Activated naive CD8-positive, alpha-beta T cell treated with anti-CD3 and anti-CD28 coated beads for 36 hours (primary cell): ENCODE measurements at places on chromosomes 16 and 17.

DNA sequence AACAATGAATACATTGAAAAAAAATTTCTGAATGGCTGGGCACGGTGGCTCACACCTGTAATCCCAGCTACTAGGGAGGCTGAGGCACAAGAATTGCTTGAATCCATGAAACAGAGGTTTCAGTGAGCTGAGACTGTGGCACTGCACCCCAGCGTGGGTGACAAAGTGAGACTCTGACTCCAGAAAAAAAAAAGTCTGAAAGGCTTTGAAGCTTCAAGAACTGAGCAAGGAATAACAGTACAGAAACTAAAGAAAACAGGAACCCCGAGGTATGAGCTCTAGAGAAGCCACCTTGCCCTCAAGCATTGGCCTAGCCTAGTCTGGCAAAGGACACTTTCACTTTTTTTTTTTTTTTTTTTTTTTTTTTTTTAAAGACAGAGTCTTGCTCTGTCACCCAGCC, 45.0 kb downstream of the TEX2 start:
- peak; percentile 39 for DNase-seq

DNA sequence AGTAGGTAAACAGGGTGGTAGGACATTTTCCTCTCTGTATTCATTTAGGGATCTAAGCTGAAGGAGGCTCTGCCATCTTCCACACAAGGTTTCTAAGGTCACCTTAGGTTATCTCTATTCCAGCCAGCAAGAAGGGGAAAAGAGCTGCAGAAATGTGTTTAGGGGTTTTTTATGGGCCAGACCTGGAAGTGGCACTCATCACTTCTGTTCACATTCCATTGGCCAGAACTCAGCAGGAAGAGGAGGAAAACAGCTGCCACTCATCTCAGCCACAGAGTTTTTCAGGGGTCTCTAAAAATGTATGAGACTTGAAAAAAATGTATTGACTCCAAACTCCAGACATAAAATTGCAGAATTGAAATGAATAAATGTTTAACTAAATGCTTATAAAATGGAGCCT, 65.8 kb downstream of the FTO start:
- no peak for DNase-seq

DNA sequence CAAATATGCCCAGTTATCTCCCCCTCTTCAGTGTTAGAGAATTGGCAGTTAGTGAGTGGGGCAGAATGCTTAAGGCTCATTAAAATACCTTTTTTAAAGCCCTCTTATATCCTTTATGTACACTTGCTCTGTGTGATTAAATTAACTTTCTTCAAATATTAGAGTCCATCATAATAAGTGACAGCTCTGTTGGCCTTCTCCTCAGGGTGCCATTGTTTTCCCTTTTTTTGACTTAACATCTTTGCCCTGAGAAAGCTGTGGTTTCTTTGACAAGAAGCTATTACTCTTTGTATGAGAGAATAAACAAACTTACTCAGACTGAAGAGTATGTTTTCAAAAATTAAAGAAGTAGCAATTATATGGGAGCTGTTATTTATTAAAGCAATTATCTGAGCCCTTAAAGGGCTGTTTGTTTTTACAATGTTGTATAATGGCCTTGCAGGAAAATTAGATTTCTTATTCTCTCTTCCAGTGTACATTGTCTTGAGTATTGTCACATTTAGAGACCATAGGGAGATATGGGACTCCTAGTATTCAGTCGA, 13.4 kb downstream of the RBBP6 start:
- no peak for DNase-seq

GRCh38 chr17:34207572-34207971, 47.5 kb upstream of the CCL2 start:
- DNase-seq = no peak

DNA sequence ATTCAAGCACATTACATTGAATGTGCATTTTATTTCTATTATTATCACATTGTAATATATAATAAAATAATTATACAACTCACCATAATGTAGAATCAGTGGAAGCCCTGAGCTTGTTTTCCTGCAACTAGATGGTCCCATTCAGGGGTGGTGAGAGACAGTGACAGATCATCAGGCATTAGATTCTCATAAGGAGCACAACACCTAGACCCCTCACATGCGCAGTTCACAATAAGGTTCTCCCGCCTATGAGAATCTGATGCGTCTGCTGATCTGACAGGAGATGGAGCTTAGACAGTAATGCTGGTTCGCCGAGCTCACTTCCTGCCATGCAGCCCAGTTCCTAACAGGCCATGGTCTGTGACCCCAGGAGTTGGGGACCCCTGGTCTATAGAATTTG, 96.7 kb upstream of the RBBP6 start:
- DNase-seq = no peak

- no peak for DNase-seq
Observed at GRCh38 chr16:17836868-17837602, 366.3 kb upstream of the XYLT1 start.
